ENCODE measurements at places on chromosomes 6 and 20.
A peak's percentile ranks its signal among the peaks of the same experiment; 100 is the strongest.

DNA sequence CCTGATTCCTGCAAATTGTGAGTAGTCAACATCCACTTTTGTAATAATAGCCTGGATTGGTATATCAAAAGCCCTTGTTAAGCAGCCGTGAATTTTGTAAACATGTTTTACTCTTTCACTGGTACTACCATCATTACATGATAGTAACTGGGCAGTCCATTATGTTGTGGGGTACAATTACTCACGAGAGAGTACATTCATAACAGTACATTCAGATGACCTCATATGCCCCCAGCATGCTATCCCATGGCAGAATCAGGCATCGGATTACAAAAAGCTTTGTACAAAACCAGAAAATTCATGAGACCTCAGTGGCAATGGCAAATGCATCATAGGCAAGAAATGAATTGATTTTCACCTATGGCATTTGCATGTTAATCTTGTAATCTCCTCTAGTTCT is 166.2 kb downstream of the EPM2A start:
- no peak for DNase-seq

DNA sequence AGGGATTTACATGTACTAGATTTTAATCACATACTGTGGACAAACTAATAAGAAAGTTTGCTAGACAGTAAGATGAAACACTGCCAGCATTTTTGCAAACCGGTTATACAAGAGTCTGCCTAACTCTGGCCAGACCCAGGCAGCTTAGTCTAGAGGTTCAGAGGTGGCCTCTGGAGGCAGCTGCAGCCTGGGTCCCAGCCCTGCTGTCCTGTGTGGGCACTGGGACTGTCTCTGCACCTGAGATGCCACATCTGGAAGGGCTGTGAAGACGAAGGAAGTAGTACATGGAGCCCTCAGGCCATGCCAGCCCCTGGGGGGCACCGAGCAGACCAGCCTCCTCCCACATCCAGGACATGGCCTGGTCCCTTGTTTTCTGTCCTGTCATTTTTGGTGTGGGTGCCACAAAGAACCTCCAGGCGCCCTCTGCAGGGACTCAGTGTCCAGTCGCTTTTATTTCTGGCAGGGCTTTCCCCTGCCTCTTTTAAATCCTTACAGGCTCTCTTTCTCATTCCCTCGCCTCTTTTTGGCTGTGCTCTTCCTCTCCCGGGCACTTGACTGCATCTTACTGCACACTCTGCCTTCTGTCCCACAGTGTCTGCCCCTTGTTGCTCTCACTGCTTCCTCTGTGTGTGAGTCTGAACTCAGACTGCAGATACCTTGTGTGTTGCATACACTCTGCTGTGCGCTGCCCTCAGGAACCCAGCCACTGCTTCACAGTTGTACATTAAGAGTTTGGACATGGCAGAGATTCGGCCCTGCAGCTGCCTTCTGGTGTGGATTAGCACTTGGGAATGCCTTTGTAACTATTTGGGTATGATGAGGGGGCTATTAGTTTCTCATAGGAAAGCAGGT is 216.7 kb downstream of the ZDHHC14 start:
- DNase-seq = peak; percentile 52

DNA sequence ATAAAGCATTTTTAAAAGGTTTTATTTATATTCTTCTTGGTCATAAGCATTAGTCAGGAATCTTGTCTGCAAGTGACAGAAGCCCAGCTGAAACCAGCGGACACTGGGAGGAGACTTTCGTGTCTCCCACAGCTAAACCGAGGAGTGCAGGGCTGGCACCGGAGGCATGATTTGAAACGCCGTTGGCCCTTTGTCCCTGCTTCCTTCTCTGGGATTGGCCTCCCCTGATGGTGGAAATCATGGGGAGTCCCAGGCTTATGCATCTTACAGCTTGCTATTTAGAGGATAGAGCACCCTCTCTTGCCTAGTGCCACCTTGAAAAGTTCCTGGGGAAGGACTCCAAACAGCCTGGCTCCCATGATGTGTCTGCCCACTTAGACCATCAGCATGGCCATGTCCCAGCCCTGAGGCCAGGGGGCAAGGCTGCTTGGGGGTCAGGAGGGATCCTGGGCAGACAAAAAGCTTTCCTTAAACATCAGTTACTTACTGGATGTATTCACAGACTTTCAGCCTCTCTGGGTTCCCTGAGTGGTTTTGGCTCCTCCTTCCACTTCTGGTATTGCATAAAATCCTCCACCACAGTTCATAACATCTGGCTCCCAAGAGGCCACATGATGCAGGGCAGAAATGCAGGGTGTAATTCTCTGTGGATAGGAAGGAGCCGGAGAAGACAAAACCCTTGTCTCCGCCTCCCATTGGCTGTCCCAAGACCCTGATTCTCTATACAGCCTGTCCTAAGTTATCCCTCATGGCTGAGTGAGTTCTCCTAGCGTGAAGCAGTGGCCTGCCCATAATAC is 49.3 kb upstream of the INSM1 start:
- DNase-seq = no peak

- no peak for DNase-seq
Observed at GRCh38 chr6:79048611-79049010, 29.4 kb downstream of the PHIP start.

- DNase-seq = no peak
Observed at GRCh38 chr6:42182101-42182500, 8.9 kb downstream of the GUCA1A start.

DNA sequence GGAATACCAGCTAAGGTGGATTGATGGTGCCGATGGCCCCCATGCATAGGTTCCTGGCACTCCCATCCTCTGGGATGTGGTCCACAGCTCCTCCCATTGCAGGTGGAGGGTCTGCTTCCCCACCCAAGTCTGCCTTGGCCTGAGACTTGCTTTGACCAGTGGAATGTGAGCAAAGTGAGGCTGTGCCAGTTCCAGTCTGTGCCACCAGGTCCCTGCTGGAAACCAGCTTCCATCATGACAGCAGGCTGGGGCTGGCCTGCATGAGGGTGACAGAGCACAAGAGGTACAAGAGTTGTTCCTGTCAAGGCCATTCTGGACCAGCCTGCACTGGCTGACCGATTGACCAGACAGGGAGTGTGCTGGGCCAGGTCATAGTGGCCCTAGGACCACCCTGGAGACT is 27.0 kb upstream of the CCR6 start:
- no peak for DNase-seq

- no peak for DNase-seq
Observed at GRCh38 chr6:78594668-78595066, 272.7 kb upstream of the IRAK1BP1 start.

DNA sequence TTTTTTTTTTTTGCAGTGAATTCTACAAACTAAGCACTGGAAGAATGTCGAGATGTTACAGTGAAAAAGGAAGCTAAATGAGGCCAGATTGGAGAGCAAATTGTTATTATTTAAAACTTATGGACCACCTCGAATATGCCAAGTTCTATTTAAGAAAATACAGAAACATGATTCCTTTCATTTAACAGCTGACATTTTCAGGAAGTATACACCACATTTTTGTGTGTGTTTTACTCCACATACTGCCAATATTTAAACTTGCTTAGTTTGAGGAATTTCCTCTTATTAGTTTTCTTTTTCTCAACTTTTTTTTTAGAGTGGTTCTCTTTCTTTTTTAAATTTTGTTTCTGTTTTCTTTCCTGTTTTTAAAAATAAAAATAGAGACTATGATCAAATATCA is 37.0 kb upstream of the GCLC start:
- DNase-seq = no peak

- DNase-seq = no peak
Observed at GRCh38 chr6:138000941-138001340, 106.3 kb downstream of the PERP start.

GRCh38 chr6:121479486-121480098 is 44.1 kb downstream of the GJA1 start:
- DNase-seq = no peak

DNA sequence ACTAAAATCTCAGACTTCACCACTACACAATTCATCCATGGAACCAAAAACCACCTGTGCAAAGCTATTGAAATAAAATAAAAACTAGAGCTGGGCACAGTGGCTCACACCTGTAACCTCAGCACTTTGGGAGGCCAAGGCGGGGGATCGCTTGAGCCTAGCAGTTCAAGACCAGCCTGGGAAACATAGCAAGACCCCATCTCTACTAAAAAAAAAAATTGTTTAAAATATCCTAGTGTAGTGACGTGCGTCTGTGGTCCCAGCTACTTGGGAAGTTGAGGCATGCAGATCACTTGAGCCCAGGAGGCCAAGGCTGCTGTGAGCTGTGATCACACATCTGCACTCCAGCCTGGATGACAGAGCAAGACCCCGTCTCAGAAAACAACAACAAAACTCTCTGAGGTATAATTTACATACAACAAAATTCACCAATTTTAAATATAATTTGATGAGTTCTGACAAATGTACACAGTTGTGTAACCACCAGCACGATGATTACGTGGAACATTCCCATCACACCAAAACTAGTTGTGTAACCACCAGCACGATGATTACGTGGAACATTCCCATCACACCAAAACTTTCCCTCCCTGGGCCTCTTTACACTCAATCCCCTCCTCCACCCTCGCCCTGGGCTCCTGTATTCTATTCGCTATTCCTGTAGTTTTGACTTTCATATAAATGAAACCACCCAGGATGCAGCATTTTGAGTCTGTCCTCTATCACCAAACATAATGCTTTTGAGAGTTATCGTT is 107.5 kb downstream of the TAF4 start:
- peak; percentile 23 for DNase-seq

DNA sequence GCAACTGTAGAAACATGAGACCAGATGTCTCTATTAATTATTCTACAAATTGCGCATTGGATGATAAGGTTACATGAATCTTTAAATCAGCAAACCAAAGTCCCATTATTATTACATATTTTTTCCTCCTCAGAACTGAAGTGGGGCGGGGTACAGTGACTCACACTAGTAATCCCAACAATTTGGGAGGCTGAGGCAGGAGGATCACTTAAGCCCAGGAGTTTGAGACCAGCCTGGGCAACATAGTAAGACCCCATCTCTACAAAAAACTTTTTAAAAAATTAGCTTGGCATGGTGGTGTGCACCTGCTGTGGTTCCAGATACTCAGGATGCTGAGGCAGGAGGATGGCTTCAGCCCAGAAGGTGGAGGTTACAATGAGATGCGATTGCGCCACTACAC is 29.0 kb downstream of the HFE start:
- no peak for DNase-seq

GRCh38 chr20:49701241-49701790 is 12.4 kb downstream of the B4GALT5 start:
- DNase-seq = peak; percentile 54

DNA sequence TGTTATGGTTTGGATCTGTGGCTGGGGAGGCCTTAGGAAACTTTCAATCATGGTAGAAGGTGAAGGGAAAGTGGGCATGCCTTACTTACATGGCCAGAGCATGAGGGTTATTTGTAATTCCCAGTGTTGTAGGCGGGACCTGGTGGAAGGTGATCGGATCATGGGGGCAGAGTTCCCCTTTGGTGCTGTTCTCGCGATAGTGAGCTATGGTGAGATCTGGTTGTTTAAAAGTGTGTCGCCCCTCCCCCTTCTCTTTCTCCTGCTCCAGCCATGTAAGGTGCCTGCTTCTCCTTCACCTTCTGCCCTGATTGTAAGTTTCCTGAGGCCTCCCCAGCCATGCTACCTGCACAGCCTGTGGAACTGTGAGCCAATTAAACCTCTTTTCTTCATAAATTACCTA is 145.8 kb downstream of the TFAP2C start:
- no peak for DNase-seq

DNA sequence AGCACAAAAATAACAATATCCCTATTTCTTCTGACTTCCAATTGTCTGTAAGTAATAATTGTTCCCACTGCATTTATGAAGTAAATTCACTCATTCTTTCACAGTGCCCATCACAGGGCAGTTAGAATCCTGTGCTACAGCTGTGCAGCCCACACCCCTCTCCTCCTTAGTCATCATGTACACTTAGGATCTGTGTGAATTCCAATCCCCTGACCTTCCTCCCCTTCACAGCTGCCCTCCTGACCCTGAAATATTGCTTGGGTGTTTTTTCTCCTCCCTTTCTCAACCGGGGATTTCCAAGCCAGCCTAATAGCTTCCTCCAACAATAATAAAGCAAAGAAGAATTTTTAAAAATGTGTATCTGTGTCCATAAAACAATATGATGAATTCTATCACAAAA is 91.5 kb upstream of the BEND6 start:
- DNase-seq = no peak

DNA sequence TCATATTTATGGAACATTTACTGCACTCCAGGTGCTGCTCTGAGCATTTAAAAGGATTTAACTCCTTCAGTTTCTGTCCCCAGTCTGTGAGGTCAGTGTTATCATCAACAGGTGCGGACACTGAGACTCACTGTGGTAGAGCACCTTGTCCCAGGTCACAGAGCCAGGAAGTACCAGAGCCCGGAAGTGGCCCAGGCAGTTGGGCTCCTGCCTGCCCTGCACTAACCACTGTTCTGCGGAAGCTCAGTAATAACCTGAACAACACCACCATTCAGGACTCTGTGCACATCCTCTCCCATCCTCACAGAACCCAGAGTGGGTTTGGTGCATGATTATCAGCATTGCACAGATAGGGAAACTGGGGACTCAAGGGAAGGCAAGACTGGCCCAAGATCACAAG is 16.8 kb upstream of the SIRPG start:
- DNase-seq = peak; percentile 65

DNA sequence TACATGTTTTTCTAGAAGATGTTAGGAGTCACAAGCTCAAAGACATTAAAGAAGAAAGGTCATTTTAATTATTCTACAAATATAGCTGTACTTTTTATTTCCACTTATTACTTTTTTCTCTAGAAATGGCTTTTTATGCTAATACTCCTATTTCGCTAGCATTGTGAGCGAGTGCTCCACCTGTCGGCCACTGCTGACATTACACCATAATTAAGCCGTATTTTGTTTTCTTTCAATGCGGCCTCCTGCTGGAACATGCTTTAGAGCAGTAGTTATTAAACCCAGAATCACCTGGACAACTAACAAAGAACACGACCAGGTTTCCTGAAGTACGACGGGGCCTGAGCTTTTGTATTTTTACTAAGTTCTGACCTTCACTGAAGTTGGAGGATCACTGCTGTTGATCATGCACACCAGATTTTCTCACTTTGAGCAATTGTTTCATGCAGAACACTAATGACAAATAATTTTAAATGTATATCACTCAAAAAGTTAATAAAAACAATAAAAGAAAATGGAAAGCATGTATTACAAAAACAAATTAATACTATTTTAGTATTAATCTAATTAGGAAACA is 74.1 kb upstream of the PAK5 start:
- peak; percentile 64 for DNase-seq
